ENCODE measurements at places on chromosomes 1 and 21.

GRCh38 chr1:28591708-28592320 is at the start of gene RAB42:
RAB42 (plus strand) TSS chr1:28592265; CDS start chr1:28592512, 247 bp downstream.
- DNase-seq: no peak

GRCh38 chr1:11145741-11146140 is 43.4 kb upstream of the ANGPTL7 start:
- no peak for DNase-seq

GRCh38 chr1:171988243-171988885 is 147.1 kb downstream of the DNM3 start:
- no peak for DNase-seq

DNA sequence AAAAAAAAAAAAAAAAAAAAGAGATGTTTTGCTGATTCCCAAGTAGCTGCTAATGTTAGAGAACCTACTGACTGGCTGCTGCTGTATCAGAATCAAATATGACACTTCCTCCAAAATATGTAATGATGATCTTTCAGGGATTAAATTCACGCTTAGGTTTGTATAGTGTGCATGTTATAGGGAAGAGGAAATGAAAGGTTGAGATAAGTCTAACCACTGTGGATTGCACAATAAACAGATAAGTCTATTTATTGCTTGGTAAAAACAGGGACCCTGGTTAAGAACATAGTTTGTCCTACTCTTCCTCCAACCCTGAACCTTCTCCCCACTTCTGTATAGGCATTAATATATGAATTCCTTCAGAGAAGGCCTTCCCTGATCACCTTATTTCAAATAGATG is 13.2 kb downstream of the RC3H1 start:
- DNase-seq: no peak

DNA sequence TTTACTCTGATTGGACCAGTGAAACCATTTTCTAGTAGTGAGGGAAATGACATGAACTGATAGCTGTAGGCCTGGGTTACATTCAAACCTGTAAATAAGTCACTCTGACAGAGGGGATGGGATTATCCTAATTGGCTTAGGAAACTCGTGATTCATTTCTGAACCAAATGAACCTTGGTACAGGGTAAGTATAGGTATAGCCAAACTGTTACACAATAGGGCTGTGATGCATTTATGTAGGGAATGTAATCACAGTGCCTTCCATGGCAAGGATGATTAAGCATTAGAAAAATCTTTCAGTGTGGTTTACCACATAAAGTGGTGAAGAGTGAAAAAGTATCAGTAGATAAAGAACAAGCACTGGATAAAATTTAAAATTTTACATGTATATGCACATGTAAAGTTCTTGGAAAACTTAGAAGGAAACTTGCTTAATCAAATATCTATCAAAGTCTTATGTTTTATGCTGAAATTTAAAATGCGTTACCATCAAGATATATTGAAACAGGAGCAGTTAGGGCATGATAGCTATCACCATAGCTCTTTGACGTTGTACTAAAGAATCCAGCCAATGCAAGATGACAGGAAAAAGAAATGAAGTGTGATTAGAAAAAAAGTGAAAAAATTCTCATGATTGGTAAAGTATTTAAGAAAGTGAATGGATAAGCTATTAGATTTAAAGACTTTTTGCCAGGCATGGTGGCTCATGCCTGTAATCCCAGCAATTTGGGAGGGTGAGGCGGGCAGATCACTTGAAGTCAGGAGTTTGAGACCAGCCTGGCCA is 63.0 kb downstream of the RABGAP1L start:
- DNase-seq: no peak

- no peak for DNase-seq
These were observed 19.7 kb upstream of the GALNT2 start for GRCh38 chr1:230047114-230047865.

DNA sequence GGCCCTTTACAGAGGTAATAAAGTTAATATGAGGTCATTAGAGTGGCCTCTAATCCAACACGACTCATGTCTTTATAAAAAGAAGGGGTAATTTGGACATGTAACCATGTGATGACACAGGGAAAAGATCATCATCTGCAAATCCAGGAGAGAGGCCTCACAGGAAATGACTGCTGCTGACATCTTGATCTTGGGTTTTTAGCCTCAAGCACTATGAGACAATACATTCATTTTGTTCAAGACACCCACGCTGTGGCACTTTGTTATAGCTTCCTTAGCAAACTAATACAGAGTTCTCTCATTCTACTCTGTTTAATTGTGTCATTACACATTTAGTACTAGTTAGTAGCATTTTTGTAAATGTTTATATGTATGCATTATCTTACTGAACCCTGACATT is 64.0 kb upstream of the RUNX1 start:
- DNase-seq: no peak

DNA sequence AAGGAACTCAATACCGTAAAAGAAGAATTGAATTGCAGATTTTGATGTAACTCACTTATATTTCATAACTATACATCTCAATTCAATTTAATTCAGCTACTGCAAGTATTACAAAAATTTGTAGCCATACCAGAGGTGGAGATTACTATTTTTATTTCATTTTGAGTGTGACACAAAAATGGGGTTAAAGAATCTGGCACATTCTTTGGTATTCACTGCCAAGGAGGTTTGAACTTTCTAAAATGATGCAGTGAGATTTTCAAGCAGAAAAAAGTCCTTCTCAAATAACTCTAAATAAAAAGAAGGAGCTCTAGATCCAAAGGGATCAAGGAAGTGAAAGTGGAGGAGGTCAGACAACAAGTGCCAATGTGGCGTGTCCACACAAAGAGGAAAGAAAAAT is 569.0 kb downstream of the DPYD start:
- no peak for DNase-seq

- DNase-seq: no peak
These were observed 4.6 kb downstream of the HYI start for GRCh38 chr1:43448955-43449707.

- no peak for DNase-seq
These were observed 973 bp downstream of the C1orf74 start for GRCh38 chr1:209783386-209783785.

GRCh38 chr21:45865106-45865835 is 116.3 kb upstream of the COL6A1 start:
- no peak for DNase-seq

DNA sequence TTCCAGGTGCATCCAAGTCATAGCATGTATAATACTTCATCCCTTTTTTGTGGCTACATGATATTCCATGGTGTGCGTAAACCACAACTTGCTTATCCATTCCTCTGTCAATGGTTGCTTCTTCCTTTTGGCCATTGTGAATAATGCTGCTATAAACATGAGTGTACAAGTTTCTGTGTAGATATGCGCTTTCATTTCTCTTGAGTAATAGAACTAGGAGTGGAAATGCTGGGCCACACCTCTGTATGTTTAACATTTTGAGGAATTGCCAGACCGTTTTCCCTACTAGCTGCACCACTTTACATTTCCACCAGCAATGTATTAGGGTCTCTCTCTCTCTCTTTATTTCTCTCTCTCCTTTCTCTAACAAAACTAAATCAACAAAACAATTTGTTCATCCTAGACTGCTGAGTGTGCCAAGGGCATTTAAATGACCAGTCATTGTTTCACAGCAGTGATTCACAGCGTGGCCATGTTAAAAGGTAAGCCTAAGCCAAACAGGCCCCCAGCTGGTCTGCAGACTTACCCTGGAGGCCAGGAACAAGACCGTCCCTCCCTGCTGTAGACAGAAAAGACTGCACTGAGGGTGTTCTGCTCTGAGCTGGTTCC is 53.2 kb upstream of the LYST start:
- no peak for DNase-seq

DNA sequence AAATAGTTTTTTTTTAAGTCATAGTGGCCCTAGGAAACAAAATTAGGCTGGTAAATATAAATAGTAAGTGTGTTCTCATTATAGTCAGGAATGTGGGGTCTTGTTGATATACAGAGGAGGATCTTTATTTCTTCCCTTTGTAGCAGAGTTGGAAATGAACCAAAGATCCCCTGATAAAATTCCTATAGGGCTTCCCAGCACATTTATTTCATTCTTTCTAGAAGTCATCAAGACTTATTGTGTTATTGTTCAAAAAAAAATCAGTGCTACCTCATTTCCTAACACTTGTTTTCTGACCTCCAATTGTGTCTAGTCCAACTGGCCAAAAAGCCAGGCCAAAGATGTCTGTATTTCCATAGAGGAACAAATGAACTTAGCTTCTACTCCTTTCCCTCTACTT is 7.6 kb upstream of the PLEKHO1 start:
- no peak for DNase-seq

DNA sequence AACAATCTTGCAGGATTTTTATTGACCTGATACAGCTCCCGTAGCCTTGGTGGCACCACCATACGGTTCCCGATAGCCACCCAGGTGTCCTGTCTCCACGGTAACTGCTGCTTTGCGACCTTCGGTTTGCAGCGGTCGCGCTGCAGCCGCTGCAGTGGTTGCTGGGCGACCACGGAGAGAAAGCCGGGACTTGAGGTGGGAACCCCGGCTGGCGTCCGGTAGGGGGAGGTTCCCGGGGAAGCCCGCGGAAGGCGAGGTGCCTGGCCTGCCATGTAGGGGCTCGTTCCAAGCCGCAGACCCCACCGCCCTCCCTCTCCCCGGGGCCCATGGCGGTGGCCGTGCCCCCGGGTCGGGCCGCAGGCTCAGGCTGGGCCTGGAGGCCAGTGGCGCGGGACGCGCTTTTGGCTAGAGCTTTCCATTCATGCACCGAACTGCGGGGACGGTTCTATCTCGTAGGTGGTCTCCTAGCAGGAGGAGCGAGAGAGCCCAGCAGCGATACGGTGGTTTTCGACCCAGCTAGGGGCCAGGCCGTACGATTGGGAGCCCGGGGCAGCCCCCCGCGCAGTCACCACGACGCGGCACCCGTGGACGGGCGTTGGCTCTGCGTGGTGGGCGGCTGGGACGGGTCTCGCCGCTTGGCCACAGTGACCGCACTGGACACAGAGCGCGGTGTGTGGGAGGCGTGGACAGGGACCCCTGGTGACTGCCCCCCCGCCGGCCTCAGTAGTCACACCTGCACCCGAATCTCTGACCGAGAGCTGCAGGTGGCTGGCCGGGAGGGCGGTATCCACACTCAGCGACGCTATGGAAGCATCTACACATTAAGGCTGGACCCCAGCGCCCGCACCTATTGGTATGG is at the start of gene KLHDC9:
TSS of gene KLHDC9 (plus strand) at position 152 of the 859 bp plus-strand sequence. CDS start at position 327, 175 bp downstream.
- DNase-seq: no peak

DNA sequence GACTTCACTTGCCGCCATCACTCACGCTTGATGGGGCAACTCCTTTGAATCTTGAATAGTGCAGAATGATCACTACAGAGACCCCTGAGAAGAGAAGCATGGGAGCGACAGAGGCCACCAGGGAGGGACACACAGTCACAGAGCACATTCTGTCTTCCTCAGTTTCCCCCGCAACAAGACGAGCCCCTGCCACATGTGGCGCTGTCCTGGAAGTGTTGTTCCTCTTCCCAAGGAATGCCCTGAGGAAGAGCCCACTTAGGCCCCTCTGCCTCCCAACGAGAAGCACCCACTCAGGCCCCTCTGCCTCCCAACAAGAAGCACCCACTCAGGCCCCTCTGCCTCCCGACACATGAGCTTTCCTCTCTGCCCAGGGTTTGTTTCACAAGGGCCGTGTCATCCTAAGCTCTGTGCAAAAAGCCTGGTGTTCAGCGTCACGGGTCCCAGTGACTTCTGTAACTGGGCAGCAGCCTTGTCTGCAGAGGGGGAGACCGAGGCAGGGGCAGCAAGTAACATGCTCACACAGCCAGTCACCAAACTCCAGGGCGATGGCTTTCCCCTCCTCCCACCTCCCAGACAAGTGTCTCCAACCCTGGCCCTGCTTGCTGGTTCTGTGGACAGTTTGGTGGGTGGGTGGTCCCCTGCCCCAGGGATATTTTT is 19.8 kb downstream of the SLC37A1 start:
- no peak for DNase-seq

DNA sequence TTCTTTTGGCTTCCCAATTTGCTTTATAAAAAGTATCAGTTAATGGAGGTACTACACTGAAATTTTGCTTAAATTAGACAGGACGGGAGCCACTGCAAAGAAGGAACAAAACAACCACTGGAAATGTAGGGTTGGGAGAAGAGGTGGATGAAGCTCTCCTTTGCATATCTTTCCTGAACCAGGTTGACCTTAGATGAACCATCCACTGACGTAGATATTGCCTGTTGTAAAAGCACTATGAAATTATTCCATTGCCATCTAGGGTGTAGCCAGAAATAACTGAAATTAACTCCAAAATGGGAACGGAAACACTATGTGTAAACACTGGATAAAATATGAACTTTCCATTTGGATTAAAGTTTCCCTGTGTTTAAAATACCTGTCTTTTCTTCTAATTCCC is 1.2 kb upstream of the ABL2 start:
- DNase-seq: no peak

DNA sequence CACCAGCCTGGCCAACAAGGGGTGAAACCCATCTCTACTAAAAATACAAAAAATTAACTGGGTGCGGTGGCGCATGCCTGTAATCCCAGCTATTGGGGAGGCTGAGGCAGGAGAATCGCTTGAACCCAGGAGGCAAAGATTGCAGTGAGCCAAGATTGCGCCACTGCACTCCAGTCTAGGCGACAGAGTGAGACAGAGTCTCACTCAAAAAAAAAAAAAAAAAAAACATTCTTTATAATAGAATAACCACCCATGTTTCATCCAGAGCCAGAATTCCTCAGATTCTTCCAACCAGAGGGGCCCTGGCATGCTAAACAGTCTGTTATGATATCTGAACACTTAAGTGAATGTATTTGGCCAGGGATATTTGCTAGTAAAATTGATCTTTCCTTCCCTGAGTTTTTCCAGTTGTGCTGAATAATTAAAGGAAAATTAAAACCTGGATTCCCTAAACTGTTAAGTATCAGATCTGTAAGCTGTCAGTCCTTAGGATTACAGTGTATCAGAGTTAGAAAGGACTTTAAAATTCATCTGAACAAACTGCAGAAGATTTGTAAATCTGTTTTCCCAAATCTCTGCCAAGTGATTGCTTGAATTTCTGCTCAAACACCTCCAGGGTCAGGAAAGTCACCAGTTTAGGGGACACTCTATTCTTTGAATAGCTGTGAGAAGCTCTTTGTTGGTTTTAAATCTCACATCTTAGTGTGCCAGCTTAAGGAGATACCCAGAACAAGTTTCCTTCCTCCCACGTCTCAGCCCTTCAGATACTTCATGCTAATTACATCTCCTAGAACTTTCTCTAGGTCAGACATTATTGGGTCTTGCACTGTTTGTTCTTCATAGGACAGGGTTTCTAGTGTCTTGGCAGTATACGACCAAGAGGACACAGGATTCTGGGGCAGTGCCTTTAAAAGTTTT is 84.6 kb upstream of the BMP8A start:
- no peak for DNase-seq

DNA sequence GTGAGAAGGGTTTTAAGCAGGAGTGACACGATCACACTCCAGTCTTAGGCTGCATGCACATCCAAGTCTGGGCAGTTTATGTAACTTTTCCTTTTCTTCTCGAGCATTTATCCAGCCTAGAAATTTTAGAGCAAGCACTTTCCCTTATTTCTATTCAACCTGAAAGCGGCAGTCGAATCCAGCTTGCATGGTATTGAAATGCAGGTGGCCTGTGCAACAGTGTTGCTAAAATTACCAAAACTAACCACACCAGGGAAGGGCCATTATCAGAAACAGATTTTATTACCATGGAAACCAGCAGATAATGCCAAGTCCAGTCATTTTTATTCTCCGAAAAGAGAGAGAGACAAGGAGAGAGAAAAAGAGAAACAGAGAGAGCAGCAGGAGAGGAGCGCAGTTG is 179.9 kb upstream of the ZC3H12A start:
- no peak for DNase-seq
